ENCODE measurements at places on chromosomes 5 and 9.

- DNase-seq, result no peak
These were observed 3.7 kb downstream of the ACTL7B start for GRCh38 chr9:108852079-108852478.

DNA sequence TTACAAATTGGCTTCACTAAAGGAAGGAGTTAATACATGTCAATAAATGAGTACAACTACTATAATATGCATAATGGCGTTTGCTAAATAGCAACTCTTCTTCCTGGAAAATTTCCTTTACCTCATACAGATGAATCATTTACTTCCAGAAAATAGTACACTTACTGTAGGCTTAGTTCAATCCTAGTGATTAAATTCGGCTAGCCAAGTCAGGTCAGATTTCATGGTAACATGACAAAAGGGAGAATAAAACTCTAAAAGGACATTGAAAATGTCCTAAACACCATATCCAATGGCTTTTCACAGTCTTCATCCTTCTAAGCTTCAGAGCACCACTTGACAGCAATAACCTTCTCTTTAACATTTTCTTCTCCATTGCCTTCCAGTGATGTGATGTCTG, 42.1 kb upstream of the ZFAND5 start:
- DNase-seq, result no peak

DNA sequence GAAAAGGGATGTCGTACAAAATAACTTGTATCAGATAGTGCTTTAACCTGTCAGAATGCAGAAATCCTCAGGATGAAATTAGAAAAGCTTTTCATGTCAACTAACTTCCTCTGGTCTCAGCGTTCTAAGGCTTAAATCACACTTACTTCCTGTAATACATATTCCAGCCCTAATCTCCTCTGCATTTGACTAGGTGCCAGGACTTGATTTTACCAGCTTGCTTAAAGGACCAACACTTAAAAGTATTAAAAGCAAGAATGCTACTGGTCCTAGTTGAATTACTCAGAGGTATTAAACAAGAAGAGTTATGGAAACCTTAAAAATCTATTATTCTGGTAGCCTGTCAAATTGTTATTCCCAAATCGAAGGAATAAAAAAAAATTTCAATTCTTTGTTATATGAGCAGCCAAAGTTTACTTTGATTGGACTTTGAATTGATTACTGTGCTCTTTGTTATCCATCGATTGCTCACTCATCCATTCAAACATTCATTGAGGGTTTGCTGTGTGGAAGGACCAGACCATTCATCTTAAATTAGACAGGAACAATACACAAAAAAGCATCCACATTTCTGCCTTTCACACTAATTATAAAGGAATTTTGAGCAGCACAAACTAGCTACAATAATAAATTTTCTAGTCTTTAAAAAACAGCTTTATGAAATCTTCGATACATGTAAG, 108.7 kb downstream of the MUSK start:
- DNase-seq, result no peak

- no peak for DNase-seq
These were observed 139.8 kb upstream of the SLC30A5 start for GRCh38 chr5:68953875-68954617.

DNA sequence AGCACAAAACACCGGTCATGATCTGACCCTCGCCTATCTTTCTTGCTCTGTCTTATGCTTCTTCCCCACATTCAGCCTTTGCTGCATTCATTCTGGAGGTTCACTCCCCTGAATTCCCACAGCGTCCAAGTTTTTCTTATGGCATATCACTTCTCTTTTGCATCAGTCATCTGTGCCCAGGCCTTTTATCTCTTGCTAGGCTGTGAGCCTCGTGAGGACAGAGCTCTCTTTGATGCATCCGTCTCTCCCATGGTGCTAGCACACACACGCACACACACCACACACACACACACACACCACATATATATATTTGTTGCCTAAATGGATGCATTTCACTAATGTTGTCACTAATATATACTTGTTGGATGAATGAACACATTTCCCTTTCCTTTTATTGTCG, 45.8 kb upstream of the ATG10 start:
- DNase-seq, result no peak

- no peak for DNase-seq
These were observed 76.7 kb upstream of the CXCL14 start for GRCh38 chr5:135655468-135655815.

DNA sequence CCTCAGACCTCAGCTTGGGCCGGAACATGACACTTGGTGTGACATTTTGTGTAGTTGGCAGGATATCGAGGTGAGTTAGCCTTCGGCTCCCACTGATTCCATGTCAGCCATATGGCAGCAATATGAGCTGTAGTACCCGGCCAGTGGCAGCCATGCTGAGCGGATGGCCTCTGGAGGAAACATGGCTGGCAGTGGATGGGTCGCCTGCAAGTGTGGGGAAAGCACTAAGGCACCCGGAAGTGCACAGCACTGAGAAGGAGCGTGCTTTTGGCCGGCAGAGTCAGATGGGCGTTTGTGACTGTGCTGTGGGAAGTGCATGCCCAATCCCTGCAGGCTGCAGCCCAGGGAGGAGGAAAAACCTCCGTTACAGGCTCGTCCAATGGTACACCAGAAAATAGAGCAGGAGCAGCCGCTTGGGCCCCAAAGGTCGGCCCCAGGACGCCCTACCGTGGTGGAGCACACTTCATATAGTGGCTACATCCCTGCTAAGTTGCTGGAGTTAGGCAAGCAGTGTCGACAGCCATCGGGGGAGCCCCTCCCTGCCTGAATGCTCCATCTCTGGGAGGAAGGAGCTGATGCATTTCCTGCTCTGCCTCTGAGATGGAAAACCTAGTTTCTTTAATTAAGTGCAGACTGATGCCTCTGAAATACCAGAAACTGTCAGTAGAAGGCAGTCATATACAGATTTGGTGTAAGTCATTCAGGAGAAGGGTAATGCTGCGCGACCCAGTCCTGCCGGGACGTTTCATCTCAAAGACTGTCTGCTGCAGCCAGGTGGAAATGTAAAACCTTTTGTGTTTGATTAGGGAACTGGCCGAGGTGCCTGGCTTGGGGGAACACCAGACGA, 2185.8 kb upstream of the ACO1 start:
- no peak for DNase-seq

DNA sequence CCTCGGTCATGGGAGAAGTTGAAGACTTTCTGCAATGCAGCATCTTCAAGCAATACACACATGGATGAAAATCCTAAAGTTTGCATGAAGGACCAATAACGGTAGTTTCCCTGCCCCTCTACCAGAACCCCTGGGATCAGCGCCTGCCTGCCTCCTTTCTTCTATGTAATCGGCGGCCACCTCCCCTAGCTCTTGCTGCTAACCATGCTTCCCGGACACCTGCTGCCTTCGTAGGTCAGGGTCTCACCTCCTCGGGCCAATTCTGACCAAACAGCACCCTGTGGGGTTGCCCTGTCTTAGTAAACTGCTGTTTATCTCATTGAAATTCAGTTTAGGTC, 388 bp upstream of the MED10 start:
- no peak for DNase-seq

DNA sequence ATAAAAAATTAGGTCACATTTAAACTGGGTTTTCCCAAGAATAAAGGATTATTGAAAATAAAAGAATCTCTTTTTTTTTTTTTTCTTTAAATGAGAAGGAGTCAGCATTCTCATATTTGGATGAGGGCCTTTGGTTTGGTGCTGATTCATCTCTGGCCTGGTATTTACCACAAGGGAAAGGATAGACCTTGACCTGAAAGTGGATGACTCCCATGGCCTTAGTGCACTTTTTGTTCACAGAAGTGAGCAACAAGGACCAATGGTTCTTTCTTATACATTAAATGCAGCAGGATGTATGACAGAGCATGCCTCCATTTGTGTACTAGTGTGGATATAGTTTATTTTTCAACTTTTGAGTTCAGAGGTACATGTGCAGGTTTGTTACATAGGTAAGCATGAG, 6.9 kb downstream of the YTHDC2 start:
- no peak for DNase-seq

DNA sequence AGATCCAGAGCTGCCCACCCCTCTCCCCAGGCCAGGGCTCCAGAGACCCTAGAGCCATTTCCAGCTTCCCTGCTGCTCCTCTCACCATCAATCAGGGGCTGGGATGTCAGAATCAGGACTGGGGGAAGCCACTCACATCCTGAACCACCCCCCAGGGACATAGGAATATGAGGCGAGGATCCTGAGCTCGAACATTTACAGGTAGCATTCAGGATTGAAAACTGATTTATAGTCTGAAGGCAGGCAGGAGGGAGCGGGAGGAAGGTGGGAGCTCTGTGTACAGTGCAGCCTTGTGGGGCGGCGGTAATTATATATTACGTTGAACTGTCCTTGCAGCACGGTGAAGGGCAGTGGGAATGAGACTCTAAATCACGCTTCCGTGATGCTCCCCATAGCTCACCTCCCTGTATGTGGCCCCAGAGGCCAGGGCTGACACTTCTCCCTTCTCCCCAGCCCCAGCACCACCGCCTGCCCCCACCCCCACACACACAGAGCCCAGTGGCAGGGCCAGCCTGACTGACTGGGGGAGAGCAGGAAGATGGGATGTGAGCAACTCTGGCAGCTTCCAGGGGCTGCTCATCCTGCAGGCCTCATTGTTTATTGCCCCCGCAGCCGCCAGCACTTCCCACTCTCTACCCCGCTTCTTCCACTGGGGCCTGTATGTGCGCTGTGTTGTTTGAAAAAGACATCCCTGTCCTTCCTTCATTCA, 76.0 kb upstream of the HSPA9 start:
- DNase-seq, result no peak

DNA sequence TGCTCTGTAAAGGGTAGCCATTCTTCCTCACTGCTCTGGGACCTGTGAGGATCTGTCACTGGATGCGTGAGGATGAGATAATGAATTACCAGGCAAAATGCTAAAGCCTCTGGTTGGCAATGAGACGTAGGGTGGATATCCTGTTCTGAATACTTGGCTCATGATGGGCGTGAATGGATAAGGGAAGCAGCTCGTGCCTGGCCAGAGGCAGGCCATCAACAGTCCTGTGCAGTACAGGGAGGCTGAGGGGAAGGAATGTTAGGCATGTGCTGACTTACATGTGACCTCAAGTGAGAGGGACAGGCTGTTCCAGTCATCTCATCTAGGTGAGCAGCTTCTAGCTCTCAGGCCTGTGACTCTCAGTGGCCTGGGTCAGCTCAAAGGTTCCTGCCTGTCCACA, 172.8 kb downstream of the CARTPT start:
- DNase-seq, result no peak

DNA sequence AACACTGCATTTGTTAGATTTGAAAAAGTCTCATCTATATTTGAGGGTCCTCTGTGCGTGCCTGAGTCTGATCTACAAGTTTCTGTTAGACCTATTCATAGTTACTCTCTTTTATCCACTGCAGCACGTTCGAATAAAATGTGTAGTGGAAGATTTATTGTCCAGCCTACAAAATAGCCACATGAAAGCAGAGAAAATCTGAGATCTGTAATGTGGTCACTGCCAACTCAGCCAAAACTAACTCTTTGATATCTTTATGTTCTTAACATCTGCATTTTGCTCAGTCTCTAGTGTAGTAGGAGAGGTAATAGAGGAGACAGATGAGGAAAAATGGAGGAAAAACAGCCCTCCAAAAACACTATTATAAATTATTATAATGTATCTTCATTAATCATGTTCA, 354.0 kb downstream of the NPR3 start:
- no peak for DNase-seq

GRCh38 chr5:83530193-83530592, 58.6 kb downstream of the VCAN start:
- no peak for DNase-seq

- DNase-seq, result no peak
These were observed 226.4 kb downstream of the ADAMTS6 start for GRCh38 chr5:65255294-65255693.

DNA sequence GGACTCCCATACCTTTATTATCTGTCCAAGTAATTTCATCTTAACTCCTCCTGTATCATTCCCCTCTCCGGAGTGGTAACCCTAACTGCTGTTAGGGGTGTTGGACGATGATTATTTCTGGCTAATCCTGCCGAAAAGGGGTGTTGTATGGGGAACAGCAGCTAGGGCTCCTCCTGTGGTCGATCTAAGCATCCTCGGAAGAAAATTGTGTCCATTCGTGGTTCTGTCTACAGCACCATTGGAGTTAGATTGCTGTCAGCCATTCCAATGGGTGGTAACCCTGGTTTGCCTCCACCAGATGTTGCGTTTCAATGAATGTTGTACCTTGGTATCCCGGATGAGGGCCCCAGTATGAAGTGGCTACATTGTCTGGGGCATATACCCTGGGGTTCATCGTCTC, 35.6 kb upstream of the LMNB1 start:
- DNase-seq, result no peak

DNA sequence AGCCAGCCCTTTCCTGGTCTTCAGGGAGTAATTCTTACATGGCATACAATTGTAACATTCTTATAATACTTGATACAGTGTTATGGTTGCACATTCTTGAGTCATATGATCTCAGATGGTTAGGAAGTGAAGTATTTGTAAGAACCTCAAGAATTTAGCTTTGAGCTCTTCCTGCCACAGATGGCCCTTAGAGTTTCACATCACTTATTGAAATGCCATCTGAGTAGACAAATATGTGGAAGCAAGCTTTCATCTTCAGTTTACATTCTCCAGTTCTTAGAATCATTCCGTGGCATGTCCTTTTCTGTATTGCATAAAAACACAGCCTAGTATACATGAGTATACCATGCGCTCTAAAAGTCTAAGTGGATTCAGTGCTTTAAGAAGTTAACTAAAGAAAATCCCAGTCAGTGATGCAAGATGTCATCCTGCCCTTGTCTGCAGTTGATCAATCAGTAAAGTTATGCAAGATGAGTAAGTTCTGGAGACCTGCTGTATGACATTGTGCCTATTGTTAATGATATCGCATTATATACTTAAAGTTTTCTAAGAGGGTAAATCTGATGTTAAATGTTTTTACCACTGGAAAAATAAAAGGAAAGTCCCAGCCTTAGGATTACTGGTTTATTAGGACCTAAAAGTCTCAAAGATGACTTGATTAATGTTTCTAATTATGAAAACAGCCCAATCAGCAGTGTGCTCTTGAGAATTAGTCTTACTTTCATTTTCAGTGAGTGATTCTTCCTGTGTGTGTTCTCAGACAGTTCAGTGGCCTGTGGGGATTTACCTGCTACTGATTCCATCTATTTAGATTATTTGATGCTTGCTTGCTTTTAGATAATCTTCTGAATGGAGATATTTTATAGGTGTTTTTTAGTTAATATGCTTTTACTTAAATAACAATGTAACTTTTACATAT, 29.4 kb downstream of the RHOBTB3 start:
- DNase-seq, result no peak

DNA sequence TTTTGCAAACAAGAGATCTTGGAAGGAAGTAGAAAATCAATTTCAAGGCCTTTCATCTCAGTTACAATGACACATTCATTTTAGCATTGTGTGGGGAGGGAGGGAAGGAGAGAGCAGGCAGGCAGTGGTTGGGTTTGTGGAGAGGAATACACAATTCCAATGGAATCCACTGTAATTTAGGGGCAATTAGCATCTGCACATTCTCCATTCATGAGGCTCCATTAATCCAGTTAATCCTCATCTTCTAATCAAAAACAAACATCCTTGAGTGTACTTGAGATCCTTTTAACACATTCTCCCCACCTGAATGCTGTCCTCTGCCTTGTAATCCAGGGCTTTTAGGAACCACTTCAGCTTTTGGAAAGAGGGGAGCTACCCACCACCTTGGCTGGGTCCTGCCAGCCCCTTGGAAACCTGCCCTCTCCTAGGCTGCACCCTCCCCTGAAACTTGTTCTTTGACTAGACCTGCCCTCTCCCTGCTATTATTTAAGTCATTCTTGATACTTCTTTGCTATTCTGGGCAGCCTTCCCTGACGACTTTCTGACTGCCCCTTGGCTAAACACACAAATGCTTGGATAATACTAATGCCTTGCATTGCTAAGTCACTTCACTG, 271.2 kb downstream of the SLIT3 start:
- DNase-seq, result no peak

- peak; percentile 37 for DNase-seq
These were observed 11.3 kb upstream of the DIPK1B start for GRCh38 chr9:136700959-136701667.
